ENCODE measurements at places on chromosomes 13 and 19.

DNA sequence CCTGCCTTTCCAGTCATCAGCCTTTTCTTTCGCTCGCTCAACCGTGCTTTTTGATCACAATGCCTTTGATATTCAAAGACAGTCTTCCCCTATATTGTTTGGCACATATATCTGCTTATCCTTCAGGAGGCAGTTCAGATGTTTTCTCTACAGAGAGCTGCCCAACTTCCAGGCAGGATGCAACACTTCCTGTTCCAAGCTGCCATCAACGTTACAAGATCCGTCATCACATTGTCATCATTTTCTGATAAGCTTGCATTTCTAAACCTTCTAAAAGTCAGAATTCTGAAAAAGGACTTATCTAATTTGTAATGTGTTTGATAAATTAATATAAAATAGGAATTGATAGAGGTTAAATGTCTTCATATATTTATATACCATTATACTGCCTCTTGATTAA, 574.2 kb downstream of the TBC1D4 start:
- DNase-seq: no peak

- no peak for DNase-seq
Measured at GRCh38 chr19:38841787-38842438, 7.9 kb downstream of the HNRNPL start.

- no peak for DNase-seq
Measured at GRCh38 chr19:45400192-45400591, 4.7 kb downstream of the PPP1R13L start.

DNA sequence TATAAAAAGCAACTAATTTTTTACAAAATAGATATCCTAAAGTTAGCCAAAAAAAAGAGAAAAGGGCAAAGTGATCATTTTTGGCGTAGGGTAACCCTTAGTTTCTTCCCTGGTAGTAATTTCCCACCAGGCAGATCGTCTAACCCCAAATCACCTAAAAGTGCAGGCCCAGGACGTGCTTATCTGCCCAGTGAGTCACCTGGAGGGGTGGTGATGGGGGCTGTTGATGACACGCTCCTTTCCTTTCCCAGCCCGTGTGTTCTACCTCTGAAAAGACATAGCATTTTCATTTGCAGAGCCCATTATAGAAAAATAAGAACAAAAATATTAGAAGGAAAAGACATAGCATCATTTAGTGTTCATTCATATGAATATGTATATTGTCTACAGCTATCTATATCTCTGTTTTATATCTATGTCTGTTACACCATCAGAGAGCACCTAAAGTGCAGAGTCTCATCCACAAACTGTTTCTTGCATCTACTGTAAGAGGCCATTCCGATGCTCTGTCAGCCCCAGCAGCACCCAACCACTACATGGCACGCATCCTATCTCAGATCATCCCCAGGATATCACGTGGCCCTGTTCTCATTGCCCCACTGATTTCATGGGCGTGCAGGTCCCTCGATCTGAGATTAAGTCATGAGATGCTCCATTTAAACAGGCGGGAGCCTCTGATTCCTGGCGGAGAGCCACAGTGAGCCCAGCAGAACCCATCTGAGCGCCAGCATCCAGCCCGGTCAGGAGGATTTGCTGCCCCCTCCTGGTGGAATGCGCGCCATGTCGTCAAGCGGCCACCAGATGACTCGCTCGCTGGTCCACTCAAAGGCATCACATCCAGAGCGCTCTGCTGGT, 8.5 kb upstream of the LILRB3 start:
- peak; percentile 43 for DNase-seq

DNA sequence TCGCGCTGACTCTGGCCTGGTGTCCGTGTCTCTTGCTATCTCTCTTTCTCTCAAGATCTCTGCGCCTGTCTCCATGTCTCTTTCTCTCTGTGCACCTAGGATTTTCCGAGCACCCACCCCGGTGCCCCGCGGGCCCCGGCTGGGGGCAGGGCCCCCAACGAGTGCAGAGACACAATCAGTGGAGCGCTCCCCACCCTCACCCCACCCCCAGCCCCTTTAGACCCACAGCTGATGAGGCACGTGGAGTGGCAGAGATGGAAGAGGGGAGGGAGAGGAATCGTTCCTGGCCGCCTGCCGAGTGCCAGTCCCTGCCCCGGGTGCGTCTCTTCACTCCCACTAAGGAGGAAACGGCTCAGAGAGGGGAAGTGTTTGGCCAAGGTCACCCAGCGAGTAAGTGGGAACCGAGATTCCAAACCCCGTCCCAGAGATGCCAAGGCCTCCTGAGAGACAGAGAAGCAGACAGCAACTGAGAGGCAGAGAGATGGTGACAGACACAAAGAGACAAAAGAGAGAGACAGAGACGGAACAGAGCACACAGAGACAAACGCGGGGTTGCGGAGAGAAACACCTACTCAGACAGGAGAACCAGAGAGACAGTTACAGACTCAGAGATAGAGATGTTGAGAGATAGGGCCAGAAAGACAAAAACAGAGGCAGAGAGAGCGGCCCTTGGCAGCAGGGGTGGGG, 626 bp upstream of the BCL3 start:
- no peak for DNase-seq

DNA sequence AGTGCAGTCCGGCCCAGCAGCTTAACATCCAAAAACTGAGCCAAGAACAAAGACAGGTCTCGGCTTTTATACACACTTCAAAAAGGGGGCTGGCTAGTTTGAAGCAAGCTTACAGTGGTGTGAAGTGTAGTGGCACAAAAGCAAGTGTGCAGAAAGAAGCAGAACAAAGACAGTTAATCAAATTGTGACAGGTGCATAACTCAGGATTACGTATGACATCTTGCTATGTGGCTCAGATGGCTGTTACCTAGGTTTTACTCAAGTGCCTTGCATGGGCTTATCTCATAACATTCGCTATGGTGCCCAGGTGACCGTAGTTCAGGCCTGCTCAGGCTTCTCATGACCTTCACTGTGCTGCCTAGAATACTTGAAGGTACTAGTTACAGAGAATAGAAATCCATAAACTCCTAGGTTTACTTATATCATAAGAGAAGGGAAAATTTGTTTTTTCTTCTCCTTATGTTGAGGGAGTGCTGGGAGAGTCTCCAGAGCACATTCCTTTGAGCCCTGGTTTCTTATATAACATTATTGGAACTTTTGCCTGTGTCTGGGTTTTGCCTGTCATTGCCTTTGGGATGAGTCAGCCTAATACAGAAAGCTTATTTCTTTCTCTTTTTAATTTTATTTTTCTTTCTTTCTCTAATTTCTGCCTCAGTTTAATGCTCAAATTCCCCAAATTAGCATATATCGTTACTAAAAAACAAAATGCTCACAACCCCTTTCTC, 1629.1 kb upstream of the PCDH20 start:
- no peak for DNase-seq

GRCh38 chr13:77079902-77080413, 53.0 kb upstream of the FBXL3 start:
- no peak for DNase-seq

- no peak for DNase-seq
Measured at GRCh38 chr19:1501200-1501595, 10.2 kb downstream of the REEP6 start.
